GM04504 (cell line): ENCODE measurements at places on chromosomes 2 and 18.

DNA sequence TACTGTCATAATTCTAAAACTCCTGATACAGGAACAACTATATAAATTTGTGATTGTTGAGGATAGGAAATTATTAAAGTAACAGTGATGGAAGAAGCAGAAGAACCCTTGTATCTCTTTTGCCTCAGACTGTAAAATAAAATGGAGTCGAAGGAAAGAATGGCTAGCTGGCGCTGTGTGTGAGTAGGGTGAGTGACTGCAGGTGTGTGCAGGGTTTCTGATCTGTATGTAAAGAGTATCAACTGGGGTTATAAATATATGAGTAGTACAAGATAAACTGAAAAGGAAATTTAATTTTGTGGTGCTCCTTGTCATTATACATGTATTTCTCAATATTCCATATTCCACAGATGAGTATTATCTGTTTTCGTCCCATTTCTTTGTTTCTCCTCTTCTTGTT lies 15.2 kb downstream of the POLI start:
- no peak for DNase-seq

DNA sequence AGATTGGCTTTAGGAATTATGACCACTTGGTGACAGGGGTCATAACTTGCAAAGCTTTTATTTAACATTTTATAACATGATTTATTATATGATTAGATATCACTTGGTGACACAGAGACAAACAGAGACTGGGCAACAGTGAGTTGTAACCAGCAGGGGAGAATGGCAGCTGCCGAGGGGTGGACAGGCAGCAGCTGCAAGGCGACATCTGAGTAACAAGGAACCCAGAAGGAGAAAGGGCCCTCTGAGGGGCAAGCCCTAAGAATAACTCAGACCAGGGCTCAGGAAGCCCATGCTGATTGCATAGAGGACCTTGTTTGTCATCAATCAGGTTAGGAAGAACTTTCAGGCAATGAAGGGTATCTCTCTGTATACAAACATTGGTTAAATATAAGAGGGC lies 339.9 kb upstream of the SOX11 start:
- DNase-seq, result no peak

DNA sequence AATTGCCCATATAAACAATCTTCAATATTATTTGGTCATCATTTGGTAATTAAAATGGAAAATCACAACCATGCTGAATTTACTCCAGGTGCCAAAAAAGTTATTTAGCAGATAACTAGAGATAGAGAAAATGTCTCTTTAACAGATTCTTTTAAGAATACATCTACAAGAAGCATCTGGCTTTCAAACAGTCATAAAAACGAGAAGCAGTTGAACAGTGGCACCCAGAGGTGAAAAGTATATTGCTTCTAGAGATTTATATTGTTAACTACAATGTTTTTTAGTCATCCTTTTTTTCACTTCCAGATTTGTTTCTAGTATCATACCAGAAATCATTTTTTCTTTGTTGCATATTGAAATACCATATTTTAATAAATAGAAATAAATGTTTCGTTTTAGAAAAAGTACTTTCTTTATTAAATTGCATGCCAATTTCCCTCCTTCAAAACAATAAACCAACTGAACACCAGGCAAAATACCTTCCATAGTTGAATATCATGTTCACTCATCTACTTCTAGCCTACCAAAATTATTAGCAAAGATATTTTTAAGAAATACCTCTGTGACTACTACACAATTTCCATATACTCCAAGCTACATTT lies 65.4 kb upstream of the HNRNPA3 start:
- DNase-seq, result peak; percentile 24

GRCh38 chr2:143684551-143685320 lies 555.5 kb downstream of the ARHGAP15 start:
- no peak for DNase-seq

DNA sequence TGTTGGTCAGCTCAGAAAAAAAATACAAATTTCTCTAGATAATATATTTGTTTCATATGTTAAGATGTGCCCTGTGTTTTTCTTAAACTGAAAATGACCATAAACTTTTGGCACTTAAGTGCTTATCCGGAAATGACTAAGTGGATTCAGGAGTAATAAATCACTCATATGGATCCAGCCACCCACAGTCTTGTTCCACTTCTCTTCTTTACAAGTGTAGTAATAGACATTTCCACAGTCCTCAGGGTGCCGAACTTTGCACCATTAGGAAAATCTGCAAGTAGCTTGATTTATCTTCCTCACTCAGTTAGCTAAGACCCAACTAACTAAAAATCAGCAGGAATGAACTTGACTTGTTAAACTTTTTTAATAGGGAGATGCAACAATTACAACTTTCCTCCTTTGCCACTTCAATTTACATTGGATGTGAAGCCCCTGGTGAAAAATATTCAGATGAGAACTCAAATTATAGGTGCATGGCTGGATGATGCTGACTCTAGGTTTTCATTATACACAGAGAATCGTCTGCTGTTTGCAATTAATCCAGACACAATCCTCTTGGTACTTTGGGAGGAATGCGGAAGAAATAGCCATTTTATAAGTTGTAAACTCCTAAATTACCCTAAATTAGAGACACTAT lies 322.5 kb downstream of the ARHGAP15 start:
- DNase-seq, result peak; percentile 32

GRCh38 chr2:202060218-202060617 lies 12.8 kb upstream of the KIAA2012 start:
- no peak for DNase-seq

GRCh38 chr2:146602383-146602782 lies 1242.4 kb upstream of the ACVR2A start:
- no peak for DNase-seq

DNA sequence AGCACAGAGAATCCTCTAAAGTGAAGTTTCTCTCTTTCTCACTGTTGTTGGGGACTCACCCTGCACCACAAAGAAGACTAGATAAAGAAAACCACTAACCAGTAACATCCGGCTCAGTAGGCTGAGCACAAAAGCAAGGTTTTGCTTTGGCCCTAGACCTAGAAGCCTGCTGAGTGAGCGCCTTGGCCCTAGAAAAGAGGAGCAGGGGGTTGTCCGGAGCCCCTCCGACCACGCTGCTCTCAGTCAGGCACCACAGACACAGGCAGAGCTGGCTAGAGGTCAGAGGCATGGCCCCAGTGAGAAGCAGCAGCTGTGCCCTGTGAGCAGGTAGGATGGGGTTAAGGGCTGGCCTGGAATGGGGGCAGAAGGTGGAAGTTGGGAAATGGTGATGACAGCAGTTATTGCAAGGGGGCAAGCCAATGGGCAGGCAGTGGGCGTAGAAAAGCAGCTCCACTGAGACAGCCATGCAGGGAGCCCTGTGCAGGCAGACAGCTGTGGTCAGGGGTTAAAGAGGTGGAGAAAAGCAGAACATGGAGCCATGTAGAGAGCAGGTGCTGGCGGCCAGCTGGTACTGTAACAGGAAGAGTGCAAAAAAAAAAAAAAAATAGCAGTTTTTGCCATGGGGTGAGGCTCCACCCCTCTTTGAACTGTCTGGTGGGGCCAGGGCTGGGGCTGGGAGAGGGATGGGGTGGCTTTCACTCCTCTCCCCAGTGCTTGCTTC lies 36.9 kb upstream of the SLC14A1 start:
- no peak for DNase-seq

GRCh38 chr2:145323512-145323911 lies 803.6 kb upstream of the ZEB2 start:
- peak; percentile 8 for DNase-seq

DNA sequence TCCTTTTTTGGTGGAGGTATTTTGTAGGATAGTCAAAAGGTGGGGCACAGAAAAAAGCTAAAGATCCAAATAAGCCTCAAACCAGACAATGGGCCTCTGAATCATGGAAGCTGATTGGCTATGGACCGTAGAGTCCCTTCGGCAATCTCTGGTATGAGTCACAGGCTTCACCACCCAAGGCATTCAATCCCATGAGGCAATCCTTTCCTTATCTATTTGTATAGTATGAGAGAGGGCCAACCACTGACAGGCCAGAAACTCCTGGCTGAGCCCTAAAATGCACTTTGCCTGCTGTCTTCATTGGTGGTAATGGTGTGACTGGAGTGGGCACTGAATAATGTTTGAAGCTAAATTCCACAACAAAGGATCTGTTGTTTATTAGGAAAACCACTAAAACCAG lies 38.7 kb upstream of the MEX3C start:
- no peak for DNase-seq

GRCh38 chr2:107542314-107542740 lies 284.4 kb upstream of the RGPD4 start:
- no peak for DNase-seq

GRCh38 chr2:169670215-169670651 lies 24.0 kb downstream of the CFAP210 start:
- peak; percentile 3 for DNase-seq

DNA sequence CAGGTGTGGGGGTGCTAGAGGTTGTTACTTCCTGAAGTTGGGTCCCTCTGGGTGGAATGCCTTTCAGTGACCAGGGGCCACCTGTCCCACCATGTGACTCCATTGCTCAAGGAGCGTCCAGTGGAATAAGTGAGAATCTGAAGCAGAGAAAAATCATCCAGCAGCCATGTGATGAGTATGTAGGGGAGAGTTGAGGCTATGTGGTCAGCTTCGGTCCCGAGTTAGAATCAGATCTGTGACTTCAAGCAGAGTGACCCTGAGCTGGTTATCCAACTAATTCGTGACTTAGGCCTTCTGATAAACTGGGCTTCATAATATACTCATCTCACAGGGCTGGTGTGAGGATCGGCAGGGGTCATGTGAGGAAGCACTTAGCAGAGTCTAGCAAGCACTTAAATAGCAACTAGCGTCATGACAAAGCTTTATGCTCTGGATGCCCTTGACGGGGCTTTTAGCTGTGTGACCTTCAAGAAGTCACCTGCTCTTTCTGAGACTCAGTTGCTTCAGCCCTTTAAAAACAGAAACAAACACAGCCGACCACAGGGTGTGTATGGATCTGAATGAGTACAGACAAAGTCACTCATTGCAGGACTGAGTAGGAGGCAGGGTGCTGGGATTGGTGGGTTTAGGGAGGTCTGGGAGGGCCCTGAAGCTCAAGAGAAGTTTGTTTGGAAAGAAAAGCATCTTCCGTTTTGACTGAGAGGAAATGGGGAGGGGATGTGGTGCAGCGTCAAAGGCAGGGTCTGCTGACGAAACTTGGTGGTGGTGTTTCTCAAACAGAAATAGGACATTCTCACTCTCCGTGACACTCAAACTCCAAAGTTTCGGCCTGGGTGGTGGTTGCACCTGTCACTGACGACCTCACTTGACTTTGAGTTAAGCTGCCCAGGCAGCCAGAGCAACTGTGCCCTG lies 264.0 kb upstream of the CXCR4 start:
- DNase-seq, result no peak

- no peak for DNase-seq
Measured at GRCh38 chr2:9807056-9807455, 36.2 kb upstream of the TAF1B start.

DNA sequence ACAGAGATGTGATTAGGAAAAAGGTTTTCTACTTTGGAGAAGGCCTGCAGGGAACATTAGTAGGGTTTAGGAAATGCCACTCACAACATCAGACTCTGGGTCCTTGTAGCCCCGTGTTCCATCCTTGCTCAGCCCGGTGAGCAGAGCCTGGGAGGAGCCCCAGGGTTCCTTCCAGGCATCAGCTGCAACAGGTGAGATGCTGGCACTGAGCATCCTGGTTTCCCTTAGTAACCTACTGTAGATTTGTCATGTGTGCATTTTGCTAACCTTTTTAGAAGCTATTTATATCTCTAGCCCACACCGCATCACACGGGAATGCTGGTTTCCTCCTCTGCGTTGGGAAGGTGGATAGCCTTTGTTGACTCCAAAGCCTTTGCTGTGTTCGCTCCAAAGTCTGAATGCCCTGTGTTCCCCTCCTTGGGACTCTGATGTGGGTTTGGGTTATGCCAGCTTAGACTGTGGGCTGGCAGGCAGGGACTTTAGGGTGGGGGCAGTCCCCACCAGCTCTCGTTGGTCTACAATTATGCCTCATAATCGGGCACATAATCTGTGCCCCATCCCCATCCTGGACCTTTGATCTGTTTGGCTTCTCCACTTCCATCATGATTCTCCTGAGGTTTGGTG lies 69.3 kb downstream of the TMEM247 start:
- no peak for DNase-seq

DNA sequence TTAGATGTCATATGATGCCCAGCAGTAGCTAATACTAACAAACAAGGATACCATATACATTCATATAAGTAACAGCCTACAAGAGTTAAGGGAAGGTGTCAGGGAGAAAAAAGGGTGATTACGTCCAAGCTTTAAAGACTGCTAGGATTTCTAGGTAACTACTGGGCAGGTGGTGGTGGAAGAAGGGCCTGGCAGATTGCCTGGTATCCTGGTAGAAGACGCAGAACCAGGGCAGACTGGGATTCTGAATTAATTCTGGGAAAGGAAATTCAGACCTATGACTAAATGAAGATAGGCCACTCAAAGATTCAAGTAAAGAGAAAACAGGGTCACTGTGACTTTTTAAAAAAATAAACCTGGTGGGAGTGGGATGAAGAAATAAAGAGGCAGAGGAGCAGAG lies 31.9 kb downstream of the NDUFA10 start:
- no peak for DNase-seq

DNA sequence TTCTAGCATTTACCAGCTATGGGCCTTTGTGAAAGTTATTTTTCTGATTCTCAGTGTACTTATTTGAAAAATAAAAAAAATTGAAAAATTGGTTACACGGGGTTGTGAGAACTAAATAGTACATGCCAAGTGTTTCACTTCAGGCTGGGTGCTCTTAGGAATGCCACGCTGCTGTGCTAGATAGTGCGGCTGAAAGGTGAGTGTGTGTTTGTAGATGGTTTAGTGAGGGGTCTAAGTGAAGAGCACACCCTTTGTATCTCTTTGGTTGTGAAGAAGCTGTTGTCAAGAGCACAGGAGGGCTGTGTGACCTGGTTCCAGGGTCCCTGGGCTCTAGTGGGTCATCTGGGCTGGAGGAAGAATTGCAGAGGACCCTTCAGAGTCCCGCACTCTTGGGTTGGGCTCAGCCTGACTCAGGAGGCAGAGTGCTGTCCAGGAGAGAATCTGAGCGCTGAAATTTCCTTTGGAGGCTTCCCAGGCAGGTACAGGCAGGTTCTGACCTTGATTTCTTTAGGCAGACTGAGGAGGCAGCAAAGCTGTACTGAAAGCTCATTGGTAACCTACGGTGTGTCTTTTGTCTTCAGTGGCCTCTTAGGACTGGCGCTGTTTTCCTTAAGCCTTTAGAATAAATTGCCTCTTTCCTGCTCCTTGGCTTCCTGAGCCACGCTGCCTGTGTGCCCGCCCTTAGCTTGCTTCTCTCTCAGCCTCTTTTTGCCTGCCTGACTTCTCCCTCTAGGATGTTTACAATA lies 44.4 kb downstream of the MAP4K4 start:
- DNase-seq, result no peak

GRCh38 chr2:30820381-30821055 lies 13.3 kb upstream of the CAPN13 start:
- DNase-seq, result no peak

DNA sequence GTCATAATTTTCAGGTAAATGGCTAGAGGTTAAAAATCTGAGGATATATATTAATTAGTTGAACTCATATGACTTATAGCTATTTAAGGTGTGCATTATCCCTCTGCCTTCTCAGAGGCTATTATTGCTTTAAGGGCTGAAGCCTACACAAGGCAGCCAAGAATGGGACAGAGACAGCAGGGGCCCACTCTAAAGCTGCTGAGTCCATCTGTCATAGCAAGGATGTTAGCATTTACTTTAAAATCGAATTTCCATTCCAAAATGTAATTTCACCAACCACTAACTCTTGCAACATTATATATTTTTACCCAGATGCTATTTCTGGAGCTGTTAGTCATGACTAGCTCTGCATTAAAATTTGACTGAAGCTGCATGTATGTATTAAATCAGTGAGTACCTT lies 236.3 kb upstream of the FSIP2 start:
- no peak for DNase-seq

GRCh38 chr18:58649966-58650816 lies 21.1 kb upstream of the MALT1 start:
- DNase-seq, result no peak

GRCh38 chr18:55573386-55573785 lies 14.6 kb downstream of the TCF4 start:
- no peak for DNase-seq
